Stimulated activated CD4-positive, alpha-beta T cell treated with anti-CD3 and anti-CD28 coated beads, Interleukin-4, amount 100 ng/mL, for 4 hours (primary cell): ENCODE measurements at places on chromosomes 11 and 22.

DNA sequence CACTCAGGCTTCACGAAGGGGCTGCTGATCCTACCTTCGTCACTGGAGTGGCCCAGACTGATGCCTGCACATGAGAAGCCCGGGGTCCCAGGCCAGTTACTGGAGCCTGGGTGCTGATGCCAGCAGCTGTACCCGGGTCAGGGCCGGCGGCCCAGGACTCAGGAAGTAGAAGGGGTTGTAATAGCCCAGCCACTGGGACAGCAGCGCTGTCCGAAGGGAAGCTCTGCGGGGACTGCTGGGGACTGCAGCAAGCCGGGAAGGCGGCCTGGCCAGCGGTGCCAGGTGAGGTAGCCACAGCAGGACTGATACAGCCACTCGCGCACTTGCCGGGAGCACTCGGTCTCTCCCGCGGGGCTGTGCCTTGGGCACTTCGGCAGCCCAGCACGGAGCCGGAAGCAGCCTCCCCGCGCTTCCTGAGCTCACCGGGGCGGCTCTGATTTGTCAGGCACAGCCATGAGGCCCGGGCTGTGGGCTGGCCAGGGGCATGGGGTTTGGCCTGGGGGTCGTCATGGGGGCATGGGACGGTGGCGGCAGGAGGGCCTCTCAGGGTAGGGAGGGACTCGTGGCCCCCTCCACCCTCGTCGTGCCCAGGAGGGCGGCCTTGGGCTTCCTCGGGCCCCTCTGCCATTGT is 13.9 kb upstream of the OR8K1 start:
- DNase-seq: no peak

DNA sequence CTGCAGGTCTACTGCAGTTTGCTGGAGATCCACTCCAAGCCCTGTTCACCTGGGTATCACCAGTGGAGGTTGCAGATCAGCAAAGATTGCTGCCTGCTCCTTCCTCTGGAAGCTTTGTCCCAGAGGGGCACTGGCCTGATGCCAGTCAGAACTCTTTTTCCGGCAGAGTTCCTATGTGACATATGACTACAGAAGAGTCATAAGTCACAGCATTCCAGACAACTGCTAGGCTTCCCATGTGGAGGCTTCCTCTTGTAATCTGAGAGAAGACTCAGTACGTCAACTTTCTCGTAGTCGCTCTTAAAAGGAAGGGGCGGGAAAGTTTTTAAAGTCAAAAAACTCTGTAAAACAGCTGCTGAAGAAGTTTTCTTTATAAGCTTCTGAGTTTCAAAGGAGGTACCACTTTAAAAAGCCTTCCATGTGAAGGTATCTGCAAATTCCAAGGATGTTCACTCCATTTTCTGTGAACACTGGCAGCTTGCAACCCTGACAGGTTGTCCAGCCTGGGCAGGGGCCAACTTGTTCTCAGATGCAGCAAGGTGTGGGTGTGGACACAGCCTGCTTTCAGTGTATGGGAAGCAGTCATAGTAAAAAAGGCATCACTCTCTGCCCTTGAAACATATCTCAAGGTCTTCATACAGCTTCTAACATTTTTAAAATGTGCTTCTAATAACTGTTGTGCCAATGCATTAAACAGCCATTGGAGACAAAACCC is 97.8 kb downstream of the ME3 start:
- DNase-seq: no peak

- no peak for DNase-seq
Measured at GRCh38 chr22:32355760-32356159, 1.9 kb upstream of the RFPL3 start.

- no peak for DNase-seq
Measured at GRCh38 chr11:43952401-43953342, 10.2 kb downstream of the C11orf96 start.

DNA sequence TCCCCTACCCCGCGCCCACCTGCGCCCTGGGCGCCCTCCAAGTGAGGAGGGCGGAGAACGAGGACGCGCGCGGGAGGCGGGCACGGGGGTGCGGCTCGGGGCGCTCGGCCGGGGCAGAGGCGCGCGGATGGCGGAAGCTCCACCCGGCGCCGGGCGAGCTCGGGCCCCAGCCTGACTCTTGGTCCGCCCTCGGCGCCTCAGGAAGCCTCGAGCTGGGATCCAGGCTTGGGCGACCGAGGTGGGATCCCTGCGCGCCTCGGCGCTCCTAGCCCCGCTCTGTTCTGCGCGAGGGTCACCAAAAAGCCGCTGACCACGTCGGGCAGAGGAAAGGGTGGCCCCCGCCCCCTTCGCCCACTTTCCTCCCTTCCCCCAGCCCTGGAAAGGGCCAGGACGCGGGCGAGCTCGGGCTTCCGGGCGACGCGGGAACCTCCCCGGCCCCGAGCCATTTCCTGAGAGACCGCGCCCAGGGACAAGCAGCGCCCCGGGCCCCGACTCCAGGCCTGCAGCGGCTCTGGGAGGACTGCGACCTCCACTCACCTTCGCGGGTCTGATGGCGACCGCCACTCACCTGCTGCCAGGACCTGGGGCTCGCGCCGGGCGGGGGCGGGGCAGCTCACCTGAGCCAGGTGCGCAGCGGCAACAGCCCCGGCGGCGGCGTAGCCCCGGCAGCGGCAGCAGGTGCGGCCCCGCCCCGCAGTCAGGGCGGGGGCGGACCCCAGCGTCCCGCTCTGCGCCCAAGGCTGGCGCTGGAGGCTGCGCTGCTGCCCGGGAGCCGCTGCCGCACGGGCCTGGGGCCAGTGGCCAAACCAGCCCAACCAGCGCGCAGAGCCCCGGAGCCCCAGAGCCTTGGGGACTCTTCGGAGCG is 2.2 kb upstream of the SIGIRR start:
- DNase-seq: no peak

GRCh38 chr11:75537740-75538139 is 12.0 kb upstream of the GDPD5 start:
- no peak for DNase-seq

DNA sequence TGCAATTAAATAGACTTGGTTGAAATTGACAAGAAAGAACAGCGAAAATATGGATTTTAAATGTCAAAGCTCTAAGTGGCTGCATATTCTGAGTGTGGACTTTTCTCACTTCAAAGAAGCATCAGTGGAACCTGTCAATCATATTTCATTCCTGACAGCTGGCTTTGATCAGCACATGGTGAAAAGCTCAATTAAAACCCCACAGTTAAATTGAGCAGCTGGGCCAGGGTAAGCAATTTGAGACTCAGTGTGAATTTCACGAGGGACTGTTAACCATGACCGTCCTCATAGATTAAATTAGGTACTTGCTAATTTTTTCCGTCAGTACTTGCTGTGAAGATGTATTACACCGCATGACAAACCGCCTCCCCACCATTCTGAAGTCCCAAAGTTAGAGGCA is 11.0 kb upstream of the OR10D3 start:
- no peak for DNase-seq

DNA sequence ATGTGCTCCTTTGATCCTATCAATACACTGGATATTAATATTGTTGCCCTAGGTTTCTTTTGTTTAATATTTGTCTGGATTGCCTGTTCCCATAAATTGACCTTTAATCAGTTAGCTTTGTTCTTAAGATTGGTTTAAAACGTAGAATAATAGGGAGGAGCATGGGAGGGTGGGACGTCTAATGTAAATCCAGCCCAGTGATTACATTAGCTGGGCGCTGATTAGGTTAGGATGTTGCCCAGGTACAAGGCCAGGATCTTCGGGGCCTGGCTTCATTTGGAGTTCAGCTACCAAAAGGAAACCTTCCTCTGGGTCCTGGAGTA is at the start of gene SRSF8:
Gene SRSF8, plus strand, starts transcription at position 204 of the 323 bp plus-strand sequence. CDS start 308 bp downstream, outside the sequence.
- DNase-seq: no peak

- DNase-seq: peak; percentile 15
Measured at GRCh38 chr11:94767701-94768601, at the start of gene AMOTL1. Gene AMOTL1, plus strand, starts transcription at chr11:94768356. Its CDS starts 156 bp downstream, at chr11:94768512.

GRCh38 chr11:48095779-48096470 is 115.6 kb downstream of the PTPRJ start:
- DNase-seq: no peak
